A549 treated with ZK216348 at 1 μM for 4 hours (cell line): ENCODE measurements at places on chromosomes 16 and 17. TPM values are rescaled to one million over a fixed set of nuclear protein-coding genes. Genes with fewer than 3 reads are reported as not detected.

The HOXB5 gene
- total RNA-seq: 1.4 to 2.7 TPM (median 2.6 TPM) in 5 replicates

The C16orf92 gene
- not detected in 5 replicates for total RNA-seq

The ABCA9 gene
- not detected in 5 replicates for total RNA-seq

The HSD11B2 gene
- 1.4 to 1.7 TPM (median 1.6 TPM) in 5 replicates for total RNA-seq

The CACNG1 gene
- 0.11 to 0.37 TPM in 2 of 5 replicates, not detected in the others for total RNA-seq

The TEDC2 gene
- total RNA-seq: 12.6 to 24.4 TPM (median 21.2 TPM) in 5 replicates

The SMIM22 gene
- not detected in 5 replicates for total RNA-seq

The MYL11 gene
- total RNA-seq: not detected in 5 replicates

The CAMKK1 gene
- total RNA-seq: 17.9 to 21.0 TPM (median 20.2 TPM) in 5 replicates

The WFIKKN1 gene
- total RNA-seq: 0.18 to 0.26 TPM (median 0.22 TPM) in 4 of 5 replicates, not detected in the other

The KIF19 gene
- total RNA-seq: not detected in 5 replicates

The CRHR1 gene
- total RNA-seq: 0.14 to 0.75 TPM in 2 of 5 replicates, not detected in the others

The SLC47A2 gene
- 0.09 to 0.16 TPM (median 0.14 TPM) in 4 of 5 replicates, not detected in the other for total RNA-seq

The NFE2L1 gene
- 95.6 to 133 TPM (median 117 TPM) in 5 replicates for total RNA-seq

The CFAP97D1 gene
- not detected in 5 replicates for total RNA-seq
